ENCODE measurements at places on chromosomes 3 and 15.
A peak's percentile ranks its signal among the peaks of the same experiment; 100 is the strongest.

DNA sequence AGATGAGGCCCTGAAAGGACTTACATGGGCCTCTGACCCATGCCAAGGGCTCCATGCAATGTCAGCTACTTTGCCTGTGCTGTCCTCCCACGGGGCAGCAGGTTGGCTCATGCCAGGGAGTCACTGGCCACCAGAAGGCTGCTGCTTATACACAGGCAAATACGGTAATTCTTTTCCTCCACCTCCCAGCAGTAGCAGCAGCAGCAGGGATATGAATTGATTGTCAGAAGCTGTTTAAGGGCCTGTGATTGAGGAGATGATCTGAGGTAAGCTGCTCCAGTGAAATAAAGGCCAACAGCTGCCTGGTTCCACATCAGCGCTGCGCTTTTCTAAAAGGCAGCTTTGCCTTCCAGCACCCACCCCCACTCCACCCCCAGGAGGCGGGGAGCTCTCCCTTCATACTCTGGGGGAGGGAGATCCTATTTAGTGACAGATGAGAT, 250.5 kb downstream of the SHQ1 start:
- DNase-seq = no peak

GRCh38 chr3:13665582-13666226, 116.8 kb downstream of the FBLN2 start:
- DNase-seq = no peak

DNA sequence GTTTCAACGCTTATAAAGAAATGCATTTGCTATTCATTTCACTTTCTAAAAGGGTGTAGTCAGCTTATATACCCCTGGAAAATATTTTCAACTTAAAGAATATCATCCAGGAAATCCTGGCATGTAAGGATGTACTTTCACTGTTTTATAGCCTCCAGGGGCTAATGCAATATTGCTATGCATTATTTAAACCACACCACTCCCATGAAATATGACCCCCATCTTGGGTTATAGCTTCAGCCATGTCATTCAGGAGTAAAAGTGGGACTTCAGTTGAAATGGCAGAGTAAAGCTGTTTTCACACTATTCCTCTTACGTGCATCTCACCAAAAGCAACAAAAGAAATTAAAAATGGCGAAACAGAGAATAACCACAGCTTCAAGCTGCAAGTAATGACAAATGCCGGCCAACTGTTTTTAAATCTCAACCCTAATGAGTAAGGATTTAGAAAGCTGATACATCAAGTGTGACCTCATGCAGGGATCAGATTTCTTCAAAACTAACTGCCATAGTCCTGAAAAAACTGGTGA, 84.5 kb downstream of the COL6A6 start:
- peak; percentile 21 for DNase-seq

- DNase-seq = peak; percentile 67
These were observed 163.3 kb downstream of the CD47 start for GRCh38 chr3:107927361-107928083.

DNA sequence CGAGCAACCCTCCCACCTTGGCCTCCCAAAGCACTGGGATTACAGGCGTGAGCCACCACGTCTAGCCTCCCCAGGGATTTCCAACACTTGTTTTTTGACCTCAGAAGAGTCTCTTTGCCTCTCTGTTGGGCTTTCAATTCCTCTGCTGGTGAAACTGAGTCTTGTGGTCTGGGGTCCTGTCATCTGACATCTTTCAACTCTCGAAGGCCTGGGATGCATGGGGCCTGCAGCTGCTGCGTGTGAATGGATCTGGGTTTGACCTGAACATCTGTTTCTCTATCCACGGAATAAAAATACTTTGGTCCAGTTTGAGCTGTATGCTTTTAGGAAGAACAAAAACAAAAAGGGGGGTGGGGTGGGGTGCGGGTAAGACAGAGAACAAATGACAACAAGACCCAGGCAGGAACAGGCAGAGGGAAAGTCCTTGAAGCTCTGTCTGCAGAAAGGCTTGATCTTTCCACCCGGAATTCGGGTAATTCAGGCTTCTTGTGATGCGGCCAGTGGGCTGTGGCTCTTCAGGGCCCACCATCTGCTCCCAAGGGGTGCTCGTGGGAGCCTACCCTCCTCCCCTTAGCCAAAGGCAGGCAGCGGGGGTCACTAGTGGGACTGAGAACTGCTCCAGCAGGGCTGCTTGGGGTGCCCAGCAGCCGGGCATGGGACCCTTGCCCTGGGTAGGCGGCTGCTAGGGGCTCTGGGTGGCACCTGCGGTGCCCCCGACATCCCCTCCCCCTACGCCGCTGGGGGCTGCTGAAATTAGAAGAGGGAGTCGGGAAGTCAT, 71.5 kb downstream of the SLC12A8 start:
- no peak for DNase-seq

Measured in left renal cortex interstitium (tissue), 4 donors.